ENCODE measurements at places on chromosomes 3 and 15.

DNA sequence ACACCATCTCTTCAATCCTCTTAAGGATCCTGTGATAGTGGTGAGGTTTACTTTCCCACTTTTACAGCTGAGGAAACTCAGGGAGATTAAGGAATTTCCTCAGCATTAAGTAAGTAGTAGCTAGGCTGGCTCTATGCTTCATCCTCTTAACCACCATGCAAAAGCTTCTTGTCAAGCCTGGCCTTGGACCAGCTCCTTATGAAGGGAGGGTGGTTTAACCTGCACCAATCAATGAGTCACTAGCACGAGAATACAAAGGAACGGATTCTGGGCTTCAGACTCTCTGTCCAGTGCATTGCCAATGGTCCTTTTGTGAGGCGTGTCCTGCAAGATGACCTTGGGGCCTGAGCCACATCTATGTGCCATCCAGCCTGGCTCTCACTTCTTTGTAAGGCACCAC is 202.0 kb upstream of the CFAP20DC start:
- no peak overlapping the region for H3K27ac ChIP-seq
- no peak for DNase-seq
- no peak overlapping the region for H3K4me3 ChIP-seq
- H3K36me3 ChIP-seq, result no peaks in the 10 kb centered on the region
- no peaks in the 10 kb centered on the region for H3K27me3 ChIP-seq
- H3K4me1 ChIP-seq, result no peaks in the 10 kb centered on the region

DNA sequence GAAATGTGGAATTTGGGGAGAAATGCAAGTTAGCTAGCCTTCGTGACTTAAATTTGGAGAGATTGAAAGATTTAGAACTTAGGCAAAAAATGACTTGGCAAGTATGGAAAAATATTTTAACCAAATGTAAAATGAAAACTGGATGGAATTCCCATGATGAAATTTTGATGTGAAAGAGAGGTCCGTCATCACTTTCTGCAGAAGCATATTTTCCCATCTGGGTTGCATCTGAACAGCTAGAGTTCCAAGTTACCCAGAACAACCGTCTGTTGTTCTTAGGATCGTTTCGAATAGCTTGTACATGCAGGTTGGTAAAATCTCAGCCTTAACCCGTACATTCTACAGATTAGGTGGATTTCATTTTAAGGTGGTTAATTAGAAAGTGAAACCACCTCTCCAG is 136.3 kb downstream of the GHSR start:
- DNase-seq, result no peak
- no peak overlapping the region for H3K27ac ChIP-seq
- no peak overlapping the region for H3K4me3 ChIP-seq
- H3K4me1 ChIP-seq, result peaks cover 11% of the 10 kb centered on the region

- H3K27me3 ChIP-seq, result no peaks in the 10 kb centered on the region
- no peak for DNase-seq
- H3K36me3 ChIP-seq, result no peaks in the 10 kb centered on the region
- no peak overlapping the region for H3K4me3 ChIP-seq
Measured at GRCh38 chr15:98896002-98896721, 111.4 kb downstream of the PGPEP1L start.

- H3K4me1 ChIP-seq, result peaks cover 29% of the 10 kb centered on the region
- no peaks in the 10 kb centered on the region for H3K27me3 ChIP-seq
- H3K36me3 ChIP-seq, result no peaks in the 10 kb centered on the region
Measured at GRCh38 chr15:25679964-25680685, 183.0 kb downstream of the ATP10A start.

GRCh38 chr3:9021271-9022009 is 58.2 kb upstream of the RAD18 start:
- no peak overlapping the region for H3K27ac ChIP-seq
- peaks cover 3% of the 10 kb centered on the region for H3K4me1 ChIP-seq
- DNase-seq, result no peak
- H3K36me3 ChIP-seq, result no peaks in the 10 kb centered on the region
- H3K27me3 ChIP-seq, result no peaks in the 10 kb centered on the region

DNA sequence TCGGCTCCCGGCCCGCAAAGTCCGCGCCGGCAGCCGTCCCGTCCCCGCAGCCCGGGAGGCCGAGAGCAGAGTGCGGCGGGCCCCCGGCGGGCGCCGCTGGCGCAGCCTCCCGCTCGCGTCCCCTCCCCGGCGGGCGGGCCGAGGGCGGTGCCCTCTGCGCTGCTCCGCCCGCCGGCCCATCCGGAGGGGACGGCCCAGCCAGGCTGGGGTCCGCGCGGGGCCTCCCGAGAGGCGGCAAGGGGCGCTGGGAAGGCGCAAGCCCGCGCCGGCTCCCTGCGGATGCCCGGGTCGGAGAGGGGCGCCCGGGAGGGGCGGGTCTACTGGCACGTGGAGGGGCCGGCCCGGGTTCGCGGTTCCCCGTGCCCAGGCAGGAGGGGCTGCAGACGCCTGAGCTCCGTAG is at the start of the genes CLCN2 and POLR2H:
Gene CLCN2 (minus strand): TSS at position 74 of the 400 bp plus-strand sequence. CDS start 126 bp downstream, outside the sequence.
Gene POLR2H (plus strand): TSS at position 179 of the 400 bp plus-strand sequence. CDS start 1,783 bp downstream, outside the sequence.
- H3K4me1 ChIP-seq, result peaks cover 49% of the 10 kb centered on the region
- peak within 1 kb of the TSS; percentile 85 for H3K4me3 ChIP-seq
- H3K27ac ChIP-seq, result peak within 1 kb of the TSS; percentile 98
- DNase-seq, result peak; percentile 50
- no peaks in the 10 kb centered on the region for H3K27me3 ChIP-seq
- no peaks in the 10 kb centered on the region for H3K36me3 ChIP-seq

DNA sequence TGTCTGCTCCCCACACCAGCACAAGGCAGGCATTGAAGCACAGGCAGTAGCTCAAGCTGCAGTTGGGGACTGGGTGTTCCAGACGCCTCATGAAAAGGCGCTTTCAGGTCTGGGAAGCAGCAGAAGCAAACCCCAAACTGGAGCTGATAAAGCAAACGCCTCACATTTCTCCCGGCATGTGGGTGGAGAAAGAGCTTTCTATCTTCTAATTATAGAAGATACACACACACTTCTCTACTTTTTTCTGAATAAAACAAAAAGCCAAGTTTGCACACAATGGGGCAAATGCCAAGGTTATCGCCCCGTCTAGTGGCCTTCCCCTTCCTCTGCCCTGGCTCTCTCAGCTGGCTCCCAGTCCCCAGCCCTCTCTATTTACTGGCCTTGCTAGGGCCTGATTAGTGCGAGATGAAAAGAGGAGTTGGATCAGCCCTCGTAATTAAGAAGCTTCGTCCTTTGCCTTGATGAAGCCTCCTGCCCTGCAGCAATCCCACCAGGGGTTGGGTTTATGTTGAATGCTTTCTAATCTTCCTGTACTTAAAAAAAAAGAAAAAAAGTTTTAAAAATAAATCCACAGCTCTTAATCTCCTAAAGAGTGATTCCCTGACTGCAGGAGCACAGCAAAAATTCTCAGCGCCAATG is 120.2 kb downstream of the MEGF11 start:
- peak overlapping the region; percentile 8 for H3K27ac ChIP-seq
- no peak overlapping the region for H3K4me3 ChIP-seq
- DNase-seq, result peak; percentile 57
- peaks cover 17% of the 10 kb centered on the region for H3K4me1 ChIP-seq
- no peaks in the 10 kb centered on the region for H3K36me3 ChIP-seq

DNA sequence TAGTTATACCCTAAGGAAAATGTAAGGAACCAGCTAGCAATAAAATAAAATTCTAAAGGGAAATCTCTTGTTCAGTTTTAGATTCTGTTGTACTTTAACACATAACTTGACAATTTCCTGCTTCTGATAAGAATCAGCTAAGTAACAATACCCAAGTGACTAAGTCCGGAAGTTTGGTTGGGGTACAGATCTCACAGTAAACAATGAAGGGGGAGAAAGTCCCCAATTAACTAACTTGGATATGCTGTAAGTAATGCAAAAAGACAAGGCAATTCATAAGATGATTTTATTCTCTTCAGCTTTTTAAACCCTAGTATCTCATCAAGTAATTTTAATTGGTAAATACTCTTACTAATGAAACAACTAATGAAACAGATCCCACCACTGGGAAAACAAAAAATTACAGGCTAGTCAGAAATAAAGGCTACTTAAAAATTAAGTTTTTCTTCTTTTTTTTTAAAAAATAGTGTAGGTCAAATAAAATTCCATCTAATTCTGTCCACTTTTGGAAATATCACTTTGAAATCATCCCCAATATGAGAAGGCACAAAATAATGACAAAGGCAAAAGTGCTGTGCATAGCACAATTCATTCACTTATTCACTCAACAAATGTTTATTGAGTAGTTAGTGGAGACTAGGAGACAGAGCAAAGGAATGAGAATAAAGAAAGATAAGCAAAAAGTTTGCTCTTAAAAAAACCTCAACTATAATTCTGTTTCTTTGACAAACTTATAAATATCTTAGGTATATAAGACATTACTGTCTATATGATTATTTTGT is 37.8 kb upstream of the IL20RB start:
- peaks cover 5% of the 10 kb centered on the region for H3K4me1 ChIP-seq
- no peak overlapping the region for H3K4me3 ChIP-seq
- no peaks in the 10 kb centered on the region for H3K36me3 ChIP-seq
- H3K27me3 ChIP-seq, result no peaks in the 10 kb centered on the region
- H3K27ac ChIP-seq, result no peak overlapping the region
- no peak for DNase-seq

DNA sequence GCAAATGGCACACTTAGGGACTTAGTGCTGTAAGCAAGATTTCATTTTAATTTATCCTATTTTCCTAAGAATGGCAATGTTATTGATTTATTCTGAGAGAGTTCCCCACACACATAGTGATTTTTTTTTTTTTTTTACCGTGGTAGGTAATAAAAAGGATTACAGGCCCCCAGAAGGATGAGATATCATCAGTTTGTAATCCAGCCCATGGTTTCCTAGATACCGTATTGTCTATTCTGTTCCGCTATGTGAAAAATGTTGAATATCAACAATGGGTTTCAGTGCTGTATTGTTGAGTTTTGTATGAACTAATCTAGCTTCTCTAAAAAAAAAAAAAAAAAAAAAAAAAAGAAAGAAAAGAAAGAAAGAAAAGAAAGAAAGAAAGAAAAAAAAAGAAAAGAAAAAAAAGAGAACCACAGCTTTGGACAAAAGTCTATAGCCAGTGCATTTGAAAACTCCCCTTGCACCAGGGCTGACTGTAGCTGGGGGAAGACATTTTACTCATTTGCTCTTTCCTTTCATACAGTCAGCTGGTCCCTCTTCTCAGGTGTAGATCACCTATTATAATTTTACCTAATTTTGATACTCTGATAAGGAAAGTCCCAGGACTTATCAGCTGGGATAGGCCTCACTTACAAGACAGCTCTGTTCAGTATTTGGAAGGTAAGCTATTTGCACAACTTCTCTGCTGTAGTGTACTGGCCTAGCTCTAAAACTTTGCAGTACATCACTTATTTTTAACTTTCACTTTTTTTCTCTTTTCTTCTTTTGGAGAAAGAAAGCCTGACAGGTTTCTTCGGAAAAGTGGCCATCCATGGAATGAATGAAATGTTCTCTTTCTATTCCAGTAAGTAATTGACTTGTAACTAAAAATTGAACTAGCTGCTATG is 101.4 kb upstream of the SOX2 start:
- no peak for DNase-seq
- no peaks in the 10 kb centered on the region for H3K36me3 ChIP-seq
- H3K27me3 ChIP-seq, result no peaks in the 10 kb centered on the region

DNA sequence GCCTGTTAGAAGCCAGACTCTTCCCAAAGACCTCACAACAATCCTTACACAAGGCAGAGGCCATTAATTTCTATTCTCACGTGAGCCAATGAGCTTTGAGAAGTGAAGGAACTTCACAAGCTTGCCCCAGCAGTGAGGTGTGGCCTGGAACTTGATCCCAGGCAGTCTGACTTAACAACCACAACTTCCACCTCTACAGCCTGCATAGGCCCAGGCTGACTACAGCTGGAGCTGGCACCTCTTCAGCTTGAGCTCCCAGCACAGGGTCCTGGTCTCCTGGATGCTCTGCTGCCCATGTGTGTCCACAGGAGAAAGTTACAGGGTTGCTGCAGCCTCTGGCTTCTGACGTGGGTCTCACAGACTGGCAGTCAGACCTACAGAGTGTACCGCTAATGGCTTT is 111.0 kb downstream of the ERC2 start:
- no peak for DNase-seq
- H3K27me3 ChIP-seq, result no peaks in the 10 kb centered on the region
- H3K4me1 ChIP-seq, result no peaks in the 10 kb centered on the region
- no peaks in the 10 kb centered on the region for H3K36me3 ChIP-seq

DNA sequence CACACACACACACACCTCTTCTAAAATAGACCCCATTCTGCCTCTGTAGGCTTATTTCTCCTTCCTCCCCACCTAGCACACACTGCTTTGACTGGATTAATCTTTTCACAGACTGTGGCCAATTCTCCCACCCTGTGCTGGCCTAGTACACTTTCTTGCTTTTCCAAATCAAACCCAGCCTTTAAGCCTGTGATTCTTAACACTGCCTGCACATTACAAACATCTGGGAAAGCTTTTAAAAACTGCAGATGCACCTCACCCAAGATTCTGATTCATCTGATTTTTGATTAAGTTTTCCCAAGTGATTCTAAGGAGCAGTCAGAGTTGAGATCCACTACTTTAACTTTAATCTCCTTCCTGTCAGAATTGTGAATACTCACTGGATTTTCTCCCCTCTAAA is 12.8 kb downstream of the CSNK1G1 start:
- H3K4me1 ChIP-seq, result no peaks in the 10 kb centered on the region
- H3K27ac ChIP-seq, result no peak overlapping the region
- no peaks in the 10 kb centered on the region for H3K27me3 ChIP-seq
- DNase-seq, result no peak
- no peaks in the 10 kb centered on the region for H3K36me3 ChIP-seq

GRCh38 chr15:89531796-89532537 is 35.6 kb upstream of the RHCG start:
- no peaks in the 10 kb centered on the region for H3K36me3 ChIP-seq
- no peak overlapping the region for H3K27ac ChIP-seq
- no peaks in the 10 kb centered on the region for H3K27me3 ChIP-seq
- no peak for DNase-seq
- H3K4me1 ChIP-seq, result no peaks in the 10 kb centered on the region

- no peak overlapping the region for H3K4me3 ChIP-seq
- no peak overlapping the region for H3K27ac ChIP-seq
- no peaks in the 10 kb centered on the region for H3K4me1 ChIP-seq
- no peaks in the 10 kb centered on the region for H3K36me3 ChIP-seq
Measured at GRCh38 chr3:30742796-30743619, 136.6 kb downstream of the TGFBR2 start.

DNA sequence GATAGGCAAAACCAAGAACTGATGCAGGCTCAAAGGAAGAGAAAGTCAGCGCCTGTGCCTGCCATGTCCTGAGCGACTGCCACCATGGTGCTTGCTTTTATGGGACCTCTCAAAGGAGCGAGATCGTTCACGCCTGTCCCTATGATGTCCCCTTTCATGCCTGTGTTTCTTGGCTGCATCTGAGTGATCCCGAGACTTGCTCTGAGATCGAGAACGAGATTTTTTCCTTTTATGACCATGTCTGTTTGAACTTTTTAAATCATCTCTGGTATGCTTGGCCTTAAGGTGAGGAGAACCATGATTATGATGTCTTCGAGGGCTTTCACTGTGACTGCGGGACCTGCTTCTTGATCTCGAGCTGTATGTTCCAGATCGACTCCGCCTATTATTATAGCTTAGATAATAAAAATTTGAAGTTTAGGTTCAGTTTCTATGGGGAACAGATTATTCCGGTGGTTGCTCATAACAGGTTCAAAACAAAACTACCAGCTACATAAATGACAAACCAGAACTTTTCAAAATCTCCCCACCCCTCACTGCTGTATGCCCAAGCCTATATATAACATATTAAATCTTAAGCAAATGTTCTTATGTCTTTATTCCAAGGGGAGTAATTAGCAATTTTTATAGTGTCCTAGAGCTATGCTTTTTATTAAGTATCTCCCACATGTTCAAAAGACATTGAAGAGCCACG is 11.6 kb downstream of the CCNL1 start:
- no peaks in the 10 kb centered on the region for H3K4me1 ChIP-seq
- no peak overlapping the region for H3K4me3 ChIP-seq
- H3K36me3 ChIP-seq, result no peaks in the 10 kb centered on the region
- DNase-seq, result no peak
- no peak overlapping the region for H3K27ac ChIP-seq

Data from testis (tissue), 5 donors.